Vagina (tissue), 2 donors: ENCODE measurements at places on chromosomes 1 and 21. TPM values are rescaled to one million over a fixed set of nuclear protein-coding genes. Genes with fewer than 3 reads are reported as not detected.
A peak's percentile ranks its signal among the peaks of the same experiment; 100 is the strongest.

Gene HPCA
- not detected for total RNA-seq

- no peak overlapping the region for H3K4me3 ChIP-seq
- no peaks in the 10 kb centered on the region for H3K36me3 ChIP-seq
- H3K27me3 ChIP-seq = no peaks in the 10 kb centered on the region
- peak overlapping the region; percentile 30 for H3K27ac ChIP-seq
Observed at GRCh38 chr21:28455253-28455600, 537.5 kb downstream of the LTN1 start.

Gene UTS2
- total RNA-seq = 5.4 TPM

GRCh38 chr1:237673631-237674030, 217.1 kb downstream of the ZP4 start:
- H3K4me1 ChIP-seq = no peaks in the 10 kb centered on the region
- no peaks in the 10 kb centered on the region for H3K36me3 ChIP-seq
- DNase-seq = no peak
- H3K27ac ChIP-seq = no peak overlapping the region
- H3K4me3 ChIP-seq = no peak overlapping the region
- no peaks in the 10 kb centered on the region for H3K27me3 ChIP-seq

- peak overlapping the region; percentile 94 for H3K27ac ChIP-seq
- peak overlapping the region; percentile 83 for H3K4me3 ChIP-seq
- H3K4me1 ChIP-seq = peaks cover 36% of the 10 kb centered on the region
- no peaks in the 10 kb centered on the region for H3K27me3 ChIP-seq
Observed at GRCh38 chr1:202967684-202968281, 726 bp upstream of the CYB5R1 start.

- peak overlapping the region; percentile 79 for H3K27ac ChIP-seq
- H3K4me1 ChIP-seq = peaks cover 22% of the 10 kb centered on the region
- no peak for DNase-seq
- H3K4me3 ChIP-seq = peak overlapping the region; percentile 59
- H3K27me3 ChIP-seq = no peaks in the 10 kb centered on the region
- H3K36me3 ChIP-seq = no peaks in the 10 kb centered on the region
Observed at GRCh38 chr1:248862695-248862997, 3.8 kb upstream of the ZNF692 start.

GRCh38 chr1:212915245-212916091, 34.9 kb upstream of the VASH2 start:
- H3K27me3 ChIP-seq = no peaks in the 10 kb centered on the region
- H3K36me3 ChIP-seq = no peaks in the 10 kb centered on the region
- peaks cover 9% of the 10 kb centered on the region for H3K4me1 ChIP-seq

Gene WLS
- total RNA-seq = 68.0 TPM

- no peak overlapping the region for H3K27ac ChIP-seq
- no peaks in the 10 kb centered on the region for H3K27me3 ChIP-seq
- H3K4me3 ChIP-seq = no peak overlapping the region
- peaks cover 16% of the 10 kb centered on the region for H3K4me1 ChIP-seq
- no peaks in the 10 kb centered on the region for H3K36me3 ChIP-seq
Observed at GRCh38 chr1:1054971-1055370, 19.1 kb downstream of the RNF223 start.

DNA sequence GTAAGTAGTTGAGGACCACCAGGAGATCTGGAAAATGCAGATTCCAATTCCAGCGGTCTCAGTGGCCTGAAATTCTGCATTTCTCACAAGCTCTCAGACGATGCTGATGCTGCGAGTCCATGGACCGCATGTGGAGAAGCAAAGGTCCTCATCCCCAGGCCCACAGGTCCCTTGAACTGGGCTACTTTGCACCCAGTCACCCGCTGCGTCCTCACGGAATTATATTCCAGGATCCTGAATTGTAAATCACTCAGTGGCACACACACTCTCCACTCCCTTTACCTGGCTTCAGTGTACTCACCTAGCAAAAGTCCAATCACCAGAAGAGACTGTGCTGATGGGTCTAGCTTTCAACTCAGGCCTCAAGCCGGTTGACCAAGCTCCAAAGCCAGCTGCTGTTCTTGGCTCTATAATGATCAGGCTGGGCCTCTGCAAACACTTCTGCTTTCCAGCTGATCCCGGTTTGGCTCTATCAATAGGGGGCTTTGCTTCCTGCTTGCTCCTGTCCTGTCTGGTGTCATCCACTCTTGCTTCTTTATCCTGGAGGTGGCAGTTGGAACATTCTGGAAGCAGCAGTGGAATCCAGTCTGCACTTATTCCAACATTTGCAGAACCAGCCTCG, 904 bp upstream of the RPL22 start:
- peaks cover 22% of the 10 kb centered on the region for H3K36me3 ChIP-seq
- peaks cover 43% of the 10 kb centered on the region for H3K4me1 ChIP-seq
- no peaks in the 10 kb centered on the region for H3K27me3 ChIP-seq
- H3K4me3 ChIP-seq = peak overlapping the region; percentile 92
- no peak for DNase-seq

- no peak for DNase-seq
- H3K4me1 ChIP-seq = no peaks in the 10 kb centered on the region
- H3K4me3 ChIP-seq = no peak overlapping the region
Observed at GRCh38 chr1:56626546-56626945, 18.6 kb upstream of the PRKAA2 start.

DNA sequence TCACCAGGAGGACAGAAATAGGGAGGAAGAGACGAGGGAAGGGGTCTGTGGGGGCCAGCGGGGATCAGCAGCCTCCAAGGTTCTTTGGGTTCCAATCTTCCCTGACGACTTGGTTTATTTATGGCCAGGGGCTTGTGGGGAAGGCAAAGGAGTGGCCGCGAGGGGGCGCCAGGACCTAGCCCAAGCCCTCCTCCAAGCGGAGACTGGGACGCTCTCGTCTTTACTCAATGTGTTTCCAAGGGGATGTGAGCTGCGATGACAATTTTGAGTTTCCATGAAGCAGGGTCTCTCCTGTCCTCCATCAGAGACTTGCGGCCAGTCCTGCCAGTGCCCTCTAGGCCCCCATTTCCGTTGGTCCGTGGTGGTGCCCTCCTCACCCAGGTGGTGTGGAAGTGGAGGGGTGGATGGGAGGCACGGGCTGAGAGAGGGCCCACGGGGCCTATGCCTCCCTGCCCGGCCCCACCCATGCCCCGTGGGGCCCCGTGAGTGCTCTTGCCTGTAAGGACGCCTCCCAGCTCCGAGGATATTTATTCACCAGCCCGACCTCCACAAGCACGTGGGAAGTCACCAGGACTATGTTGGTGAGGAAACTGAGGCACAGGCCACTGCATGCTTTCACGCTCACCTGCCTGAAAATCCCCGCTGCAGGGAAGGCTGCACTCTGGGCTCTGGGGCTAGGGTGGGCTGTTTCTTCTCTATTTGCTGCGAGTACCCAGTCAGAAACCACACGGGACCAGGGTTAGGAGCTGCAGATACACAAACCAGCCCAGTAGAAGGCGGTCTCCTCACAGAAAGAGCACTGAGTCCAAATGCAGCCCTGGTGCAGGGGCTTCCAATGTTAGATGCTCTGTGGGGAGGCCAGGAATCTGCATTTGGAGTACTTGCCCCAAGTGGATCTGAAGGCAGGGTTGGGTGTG, 26.5 kb downstream of the DMRTB1 start:
- H3K27me3 ChIP-seq = no peaks in the 10 kb centered on the region
- H3K36me3 ChIP-seq = no peaks in the 10 kb centered on the region
- no peak overlapping the region for H3K4me3 ChIP-seq
- DNase-seq = no peak
- H3K27ac ChIP-seq = no peak overlapping the region
- H3K4me1 ChIP-seq = no peaks in the 10 kb centered on the region

DNA sequence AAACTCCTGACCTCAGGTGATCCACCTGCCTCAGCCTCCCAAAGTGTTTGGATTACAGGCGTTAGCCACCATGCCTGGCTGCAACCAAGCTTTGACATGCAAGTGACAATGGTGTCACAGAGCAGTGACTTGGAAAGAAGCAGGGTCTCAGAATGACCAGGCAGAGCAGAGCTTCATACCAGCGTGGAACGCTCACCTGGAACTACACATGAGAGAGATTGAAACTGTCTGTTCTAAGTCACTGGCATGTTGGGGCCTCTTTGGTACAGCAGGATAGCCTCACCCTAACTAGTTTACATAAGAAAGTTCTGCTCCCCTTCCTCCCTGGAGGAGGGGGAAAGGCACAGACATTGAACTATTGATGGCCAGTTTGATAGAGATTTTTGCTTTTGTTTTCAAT, 47.5 kb upstream of the ITPKB start:
- no peaks in the 10 kb centered on the region for H3K36me3 ChIP-seq
- no peak overlapping the region for H3K4me3 ChIP-seq
- no peak overlapping the region for H3K27ac ChIP-seq
- H3K27me3 ChIP-seq = no peaks in the 10 kb centered on the region
- H3K4me1 ChIP-seq = peaks cover 9% of the 10 kb centered on the region
- DNase-seq = no peak

DNA sequence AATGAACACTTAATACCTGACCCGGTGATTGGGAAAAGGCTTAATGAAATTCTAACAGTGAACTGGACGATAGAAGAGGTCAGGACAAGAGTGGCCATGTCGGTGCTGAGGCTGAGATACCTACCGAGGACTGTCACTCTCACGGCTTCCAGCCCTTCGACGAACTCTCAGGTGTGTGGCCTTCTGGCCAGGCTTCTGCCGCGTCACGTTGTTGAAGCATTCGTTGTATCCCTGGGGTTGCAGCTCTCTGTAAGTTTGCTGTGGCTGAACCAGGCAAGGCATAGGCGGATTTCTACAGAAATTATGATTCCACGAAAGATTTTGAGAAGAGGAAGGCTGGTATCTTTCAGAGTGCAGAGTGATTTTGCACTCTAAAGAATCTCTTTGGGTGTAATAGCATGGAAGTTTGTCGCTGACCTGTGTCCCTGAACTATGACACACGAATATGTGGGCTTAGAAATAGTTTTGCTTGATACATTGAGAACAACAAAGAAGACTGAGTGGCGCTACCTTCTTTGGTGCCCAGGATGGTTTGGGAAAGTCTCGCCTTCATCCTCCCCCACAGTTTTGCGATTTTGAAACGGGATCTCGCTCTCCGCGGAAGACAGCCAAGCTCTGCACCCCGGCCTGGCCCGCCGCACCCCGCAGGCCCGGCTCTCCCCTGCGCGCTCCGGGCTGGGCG, 403 bp upstream of the EPHX4 start:
- peaks cover 16% of the 10 kb centered on the region for H3K4me1 ChIP-seq
- H3K4me3 ChIP-seq = peak overlapping the region; percentile 68
- no peaks in the 10 kb centered on the region for H3K36me3 ChIP-seq
- H3K27me3 ChIP-seq = no peaks in the 10 kb centered on the region

Gene DONSON
- 10.3 TPM for total RNA-seq

GRCh38 chr1:191582169-191582568, 576.1 kb upstream of the RGS18 start:
- no peak overlapping the region for H3K27ac ChIP-seq
- DNase-seq = no peak
- H3K27me3 ChIP-seq = no peaks in the 10 kb centered on the region
- no peaks in the 10 kb centered on the region for H3K4me1 ChIP-seq

Gene DUSP10
- total RNA-seq = 4.7 TPM

GRCh38 chr1:90838720-90839119, 121.6 kb upstream of the BARHL2 start:
- peaks cover 22% of the 10 kb centered on the region for H3K4me1 ChIP-seq
- no peak for DNase-seq
- no peak overlapping the region for H3K27ac ChIP-seq
- peaks cover 14% of the 10 kb centered on the region for H3K27me3 ChIP-seq

DNA sequence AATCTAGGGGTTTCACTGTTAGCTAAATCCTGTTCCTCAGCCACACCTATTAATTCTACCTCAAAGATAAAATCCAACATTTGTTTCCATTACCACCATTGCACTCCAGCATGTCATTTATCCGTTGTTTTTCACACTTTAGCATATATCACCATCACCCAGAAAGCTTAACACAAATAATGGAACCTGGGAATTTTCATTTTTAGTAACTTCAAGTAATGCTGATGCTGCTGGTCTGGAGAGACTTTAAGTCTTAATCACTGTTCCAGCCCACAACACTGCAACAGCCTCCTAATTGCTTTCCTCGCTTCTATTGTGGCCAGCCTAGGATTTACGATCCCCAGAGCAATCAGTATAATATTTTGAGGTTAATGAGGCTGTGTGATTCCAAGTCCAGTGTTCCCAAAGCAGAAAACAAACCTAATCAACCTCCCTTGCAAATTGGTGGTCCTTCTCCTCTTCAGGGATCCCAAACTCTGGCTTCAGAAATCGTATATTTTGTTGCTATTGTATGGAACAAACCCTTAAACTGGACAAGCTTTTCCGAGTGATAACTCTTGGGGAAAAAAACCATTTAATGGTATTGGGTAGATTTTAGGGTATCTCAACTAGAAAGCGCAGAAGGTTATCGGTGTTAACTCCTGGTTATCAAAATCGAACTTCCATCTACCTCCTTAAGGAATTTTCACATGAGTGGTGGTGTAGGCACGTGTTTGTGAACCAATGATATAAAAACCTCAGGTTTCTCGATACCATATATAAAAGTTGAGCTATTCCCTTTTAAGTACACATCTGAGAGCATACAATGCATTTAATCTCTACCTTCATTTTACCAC, 50.0 kb upstream of the BOLA1 start:
- H3K27me3 ChIP-seq = no peaks in the 10 kb centered on the region
- DNase-seq = no peak
- peaks cover 50% of the 10 kb centered on the region for H3K4me1 ChIP-seq
- H3K4me3 ChIP-seq = peak overlapping the region; percentile 49
- peak overlapping the region; percentile 74 for H3K27ac ChIP-seq

Gene PLEKHA6
- total RNA-seq = 15.0 TPM

DNA sequence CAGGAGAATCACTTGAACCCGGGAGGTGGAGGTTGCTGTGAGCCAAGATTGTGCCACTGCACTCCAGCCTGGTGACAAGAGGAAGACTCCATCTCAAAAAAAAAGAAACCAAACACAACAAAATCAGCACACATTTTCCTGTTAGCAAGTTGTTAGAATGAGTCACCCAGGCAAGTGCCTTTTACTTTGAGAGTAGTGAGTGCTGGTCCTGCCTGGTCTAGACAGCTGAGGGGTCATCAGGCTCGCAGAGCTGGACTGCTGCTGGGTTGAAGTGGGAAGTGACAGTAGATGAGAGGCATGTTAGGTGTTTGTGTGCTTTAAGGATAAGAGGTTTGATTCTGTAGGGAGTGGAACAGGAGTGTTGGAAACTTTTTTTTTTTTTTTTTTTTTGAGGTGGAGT, 31.9 kb downstream of the GNPAT start:
- H3K27ac ChIP-seq = no peak overlapping the region
- peaks cover 3% of the 10 kb centered on the region for H3K36me3 ChIP-seq
- DNase-seq = no peak

Gene EVA1C
- 66.5 TPM for total RNA-seq

Gene SH2D5
- not detected for total RNA-seq

- no peaks in the 10 kb centered on the region for H3K36me3 ChIP-seq
- no peak overlapping the region for H3K4me3 ChIP-seq
- no peaks in the 10 kb centered on the region for H3K27me3 ChIP-seq
- no peaks in the 10 kb centered on the region for H3K4me1 ChIP-seq
- peak overlapping the region; percentile 36 for H3K27ac ChIP-seq
Observed at GRCh38 chr1:153357076-153357852, 390 bp upstream of the S100A9 start.

GRCh38 chr1:25573591-25573930, 30.2 kb downstream of the LDLRAP1 start:
- H3K36me3 ChIP-seq = no peaks in the 10 kb centered on the region
- DNase-seq = no peak
- no peak overlapping the region for H3K4me3 ChIP-seq
- peaks cover 13% of the 10 kb centered on the region for H3K4me1 ChIP-seq
- H3K27me3 ChIP-seq = no peaks in the 10 kb centered on the region

- no peak overlapping the region for H3K4me3 ChIP-seq
- H3K27ac ChIP-seq = no peak overlapping the region
- no peak for DNase-seq
- H3K27me3 ChIP-seq = no peaks in the 10 kb centered on the region
- H3K4me1 ChIP-seq = peaks cover 16% of the 10 kb centered on the region
- no peaks in the 10 kb centered on the region for H3K36me3 ChIP-seq
Observed at GRCh38 chr1:116508085-116508983, 62.5 kb downstream of the CD58 start.
